ENCODE measurements at places on chromosomes 3 and 15. TPM values are rescaled to one million over a fixed set of nuclear protein-coding genes. Genes with fewer than 3 reads are reported as not detected.

DNA sequence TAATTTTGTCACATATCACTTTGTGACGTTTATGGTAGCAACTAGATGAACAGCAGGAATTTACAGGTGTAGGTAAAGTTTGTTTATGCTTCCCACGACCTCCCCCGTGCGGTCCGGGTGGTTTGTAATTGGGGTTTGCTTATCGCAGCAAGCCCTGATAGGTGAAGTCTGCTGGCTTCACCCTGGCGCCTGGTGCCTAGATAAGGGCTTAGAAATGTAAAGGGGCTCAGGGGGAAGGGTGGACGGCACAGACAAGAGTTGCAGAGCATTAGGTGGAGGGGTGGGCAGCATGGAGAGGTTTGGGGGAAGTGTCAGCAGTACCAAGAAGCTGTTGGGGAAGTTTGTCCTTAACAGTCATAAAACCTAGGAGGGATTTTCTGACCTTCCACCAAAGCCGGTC, 108.1 kb upstream of the RNF7 start:
- no peak for DNase-seq
- no peak overlapping the region for H3K4me3 ChIP-seq
- H3K27me3 ChIP-seq, result peaks cover 3% of the 10 kb centered on the region
- H3K27ac ChIP-seq, result no peak overlapping the region
- H3K36me3 ChIP-seq, result no peaks in the 10 kb centered on the region

DNA sequence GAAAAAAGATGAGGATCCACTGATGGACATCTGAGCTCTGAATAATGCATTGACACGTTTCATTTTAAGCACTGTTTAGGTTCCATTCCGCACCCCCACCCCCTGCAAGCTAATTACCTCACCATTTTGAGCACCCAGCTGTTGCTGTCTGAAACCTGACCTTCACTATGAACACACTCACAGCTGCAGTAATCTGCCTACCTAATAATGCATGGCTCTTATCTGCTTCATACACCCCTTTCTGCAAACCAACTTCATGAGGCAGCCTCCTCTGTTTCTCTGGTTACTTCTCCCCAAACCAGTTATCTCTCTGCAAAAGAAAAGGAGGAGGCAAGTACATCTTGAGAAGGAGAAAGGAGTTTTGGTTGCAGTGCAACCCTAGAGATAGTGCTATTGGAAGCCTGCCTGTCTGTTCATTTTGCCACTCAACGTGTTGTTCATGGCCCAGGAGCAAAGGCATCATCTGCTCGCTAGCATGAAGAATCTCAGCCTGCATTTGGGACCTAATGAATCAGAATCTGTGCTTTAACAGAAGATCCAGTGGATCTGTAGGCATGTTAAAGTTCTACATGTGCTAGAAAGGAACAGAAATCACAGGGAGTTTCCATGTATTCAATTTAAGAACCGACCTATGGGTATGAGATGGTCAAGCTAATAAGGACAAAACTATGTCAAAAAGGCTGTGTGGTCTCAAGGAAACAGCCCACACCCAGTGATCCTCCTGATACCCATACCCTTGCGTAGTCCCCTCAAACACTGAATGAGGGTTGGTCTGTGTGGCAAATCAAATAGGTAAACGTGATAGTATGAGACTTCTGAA, 87.2 kb downstream of the MB21D2 start:
- H3K4me1 ChIP-seq, result peaks cover 67% of the 10 kb centered on the region
- no peak for DNase-seq

- H3K4me3 ChIP-seq, result peak overlapping the region; percentile 53
- DNase-seq, result no peak
- no peak overlapping the region for H3K27ac ChIP-seq
- H3K27me3 ChIP-seq, result peaks cover 57% of the 10 kb centered on the region
- no peaks in the 10 kb centered on the region for H3K36me3 ChIP-seq
- H3K4me1 ChIP-seq, result peaks cover 10% of the 10 kb centered on the region
Measured at GRCh38 chr15:70266412-70267121, 168.8 kb upstream of the TLE3 start.

- H3K27me3 ChIP-seq, result peaks cover 2% of the 10 kb centered on the region
- DNase-seq, result no peak
- no peak overlapping the region for H3K4me3 ChIP-seq
- no peak overlapping the region for H3K27ac ChIP-seq
- no peaks in the 10 kb centered on the region for H3K4me1 ChIP-seq
Measured at GRCh38 chr3:58647381-58648141, 19.0 kb downstream of the FAM3D start.

DNA sequence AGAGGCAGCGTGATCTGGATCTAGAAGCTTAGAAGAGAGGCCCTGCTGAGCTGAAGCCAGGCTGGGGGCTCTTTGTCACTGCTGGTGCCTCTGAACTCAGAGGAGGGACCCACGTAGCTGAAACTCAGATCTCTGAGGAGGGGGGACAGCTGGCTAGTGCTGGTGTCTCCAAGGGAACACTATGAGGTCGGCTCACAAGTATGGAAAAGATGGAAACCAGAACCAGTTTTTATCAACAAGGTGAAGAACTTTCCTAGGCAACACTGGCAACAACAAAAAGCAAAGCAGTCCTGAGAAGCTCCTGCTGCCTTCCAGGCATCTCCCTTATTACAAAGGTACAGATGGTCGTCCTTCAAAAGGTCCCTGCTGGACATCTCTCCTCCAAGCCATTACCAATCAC, 27.0 kb upstream of the FSTL1 start:
- H3K4me3 ChIP-seq, result no peak overlapping the region
- H3K4me1 ChIP-seq, result no peaks in the 10 kb centered on the region
- no peak for DNase-seq
- H3K27ac ChIP-seq, result no peak overlapping the region
- H3K27me3 ChIP-seq, result peaks cover 3% of the 10 kb centered on the region

DNA sequence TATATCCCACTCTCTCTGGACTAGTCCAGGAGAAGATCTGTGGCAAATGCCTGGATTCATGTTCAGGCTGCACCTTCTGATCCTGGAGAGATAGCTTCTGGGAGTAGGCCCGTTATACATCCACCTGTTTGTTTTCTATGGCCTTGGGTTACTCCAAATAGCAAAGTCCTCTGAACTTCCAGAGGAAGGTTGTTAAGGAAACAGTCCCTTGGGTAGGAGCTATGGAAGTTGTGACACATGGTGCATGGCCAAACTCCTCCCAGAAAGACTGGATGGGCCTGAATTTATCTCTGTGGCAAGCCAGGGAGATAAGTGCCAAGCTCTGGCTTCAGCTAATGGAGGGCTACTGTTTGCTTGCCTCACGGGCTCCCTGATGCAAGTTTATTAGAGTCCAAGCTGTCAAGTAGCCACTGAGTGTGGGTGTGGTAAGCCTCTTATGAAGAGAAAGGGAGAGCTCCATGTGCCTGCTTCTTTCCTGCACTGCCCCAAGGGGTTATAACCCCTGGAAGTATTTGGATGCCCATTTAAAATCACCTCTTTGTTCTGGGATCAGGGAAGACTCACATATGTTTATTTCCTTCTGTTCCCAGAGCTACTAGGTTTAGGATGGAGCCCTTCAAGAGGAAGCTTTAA, 328.7 kb upstream of the ATP11B start:
- H3K4me1 ChIP-seq, result no peaks in the 10 kb centered on the region
- H3K27ac ChIP-seq, result no peak overlapping the region
- no peak overlapping the region for H3K4me3 ChIP-seq
- no peak for DNase-seq
- H3K36me3 ChIP-seq, result no peaks in the 10 kb centered on the region

- no peak overlapping the region for H3K4me3 ChIP-seq
- H3K36me3 ChIP-seq, result no peaks in the 10 kb centered on the region
- no peaks in the 10 kb centered on the region for H3K4me1 ChIP-seq
Measured at GRCh38 chr3:109903100-109903499, 565.8 kb upstream of the DPPA4 start.

GRCh38 chr15:23823508-23823907, 136.4 kb upstream of the NDN start:
- no peaks in the 10 kb centered on the region for H3K4me1 ChIP-seq
- no peak overlapping the region for H3K4me3 ChIP-seq
- H3K27ac ChIP-seq, result no peak overlapping the region
- H3K27me3 ChIP-seq, result no peaks in the 10 kb centered on the region

- no peak overlapping the region for H3K27ac ChIP-seq
- no peaks in the 10 kb centered on the region for H3K27me3 ChIP-seq
Measured at GRCh38 chr3:189813647-189814240, 182.6 kb downstream of the TP63 start.

DNA sequence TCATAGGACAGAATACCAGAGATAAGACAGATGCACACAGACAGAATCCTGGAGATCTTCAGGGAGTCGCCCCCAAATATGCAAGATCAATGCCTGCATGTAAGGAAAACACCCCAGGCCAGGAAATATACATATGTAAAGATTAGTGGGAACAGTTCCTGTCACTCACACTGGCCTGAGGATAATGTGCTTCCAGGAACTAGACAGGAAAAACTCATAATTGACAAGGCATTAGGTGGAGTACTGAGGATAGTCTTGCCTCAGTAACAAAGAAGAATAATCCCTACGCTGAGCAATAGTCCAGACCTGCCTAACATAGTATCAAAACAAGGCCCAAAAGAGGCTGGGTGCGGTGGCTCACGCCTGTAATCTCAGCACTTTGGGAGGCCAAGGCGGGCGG, 20.4 kb upstream of the B4GALT4 start:
- H3K4me1 ChIP-seq, result peaks cover 14% of the 10 kb centered on the region
- peaks cover 17% of the 10 kb centered on the region for H3K27me3 ChIP-seq
- H3K36me3 ChIP-seq, result no peaks in the 10 kb centered on the region
- H3K4me3 ChIP-seq, result no peak overlapping the region
- H3K27ac ChIP-seq, result no peak overlapping the region
- no peak for DNase-seq

- H3K4me1 ChIP-seq, result no peaks in the 10 kb centered on the region
- peaks cover 24% of the 10 kb centered on the region for H3K27me3 ChIP-seq
- peak within 1 kb of the TSS; percentile 62 for H3K4me3 ChIP-seq
- H3K36me3 ChIP-seq, result no peaks in the 10 kb centered on the region
Measured at GRCh38 chr3:33277193-33277882, at the start of gene FBXL2. Gene FBXL2, plus strand, starts transcription at chr3:33277442. Its CDS starts 71 bp downstream, at chr3:33277513.

GRCh38 chr3:141405025-141405424, 36.7 kb downstream of the ZBTB38 start:
- H3K4me1 ChIP-seq, result peaks cover 33% of the 10 kb centered on the region
- no peaks in the 10 kb centered on the region for H3K27me3 ChIP-seq
- no peak overlapping the region for H3K27ac ChIP-seq
- H3K36me3 ChIP-seq, result peaks cover 31% of the 10 kb centered on the region
- H3K4me3 ChIP-seq, result no peak overlapping the region

DNA sequence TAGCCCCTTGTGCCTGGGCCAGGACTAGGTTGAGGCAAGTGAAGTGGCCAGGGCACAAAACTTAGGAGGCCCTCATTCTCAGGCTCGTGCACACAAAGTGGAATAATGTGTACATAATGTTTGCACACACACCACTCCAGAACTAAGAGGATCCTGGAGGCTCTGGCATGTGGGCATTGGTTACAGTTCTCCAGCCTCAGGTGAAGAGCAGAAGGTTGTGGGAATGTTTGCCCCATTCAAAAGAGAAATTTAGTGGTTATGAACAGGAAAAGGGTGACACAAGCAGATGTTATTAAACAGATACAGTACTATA, 31.3 kb downstream of the ASB7 start:
- no peak overlapping the region for H3K4me3 ChIP-seq
- H3K36me3 ChIP-seq, result peaks cover 25% of the 10 kb centered on the region
- peaks cover 34% of the 10 kb centered on the region for H3K4me1 ChIP-seq

GRCh38 chr3:60081381-60082095, 1031.7 kb upstream of the CFAP20DC start:
- H3K27ac ChIP-seq, result peak overlapping the region; percentile 95
- peak overlapping the region; percentile 79 for H3K4me3 ChIP-seq
- H3K4me1 ChIP-seq, result peaks cover 87% of the 10 kb centered on the region
- H3K27me3 ChIP-seq, result no peaks in the 10 kb centered on the region
- peaks cover 26% of the 10 kb centered on the region for H3K36me3 ChIP-seq

DNA sequence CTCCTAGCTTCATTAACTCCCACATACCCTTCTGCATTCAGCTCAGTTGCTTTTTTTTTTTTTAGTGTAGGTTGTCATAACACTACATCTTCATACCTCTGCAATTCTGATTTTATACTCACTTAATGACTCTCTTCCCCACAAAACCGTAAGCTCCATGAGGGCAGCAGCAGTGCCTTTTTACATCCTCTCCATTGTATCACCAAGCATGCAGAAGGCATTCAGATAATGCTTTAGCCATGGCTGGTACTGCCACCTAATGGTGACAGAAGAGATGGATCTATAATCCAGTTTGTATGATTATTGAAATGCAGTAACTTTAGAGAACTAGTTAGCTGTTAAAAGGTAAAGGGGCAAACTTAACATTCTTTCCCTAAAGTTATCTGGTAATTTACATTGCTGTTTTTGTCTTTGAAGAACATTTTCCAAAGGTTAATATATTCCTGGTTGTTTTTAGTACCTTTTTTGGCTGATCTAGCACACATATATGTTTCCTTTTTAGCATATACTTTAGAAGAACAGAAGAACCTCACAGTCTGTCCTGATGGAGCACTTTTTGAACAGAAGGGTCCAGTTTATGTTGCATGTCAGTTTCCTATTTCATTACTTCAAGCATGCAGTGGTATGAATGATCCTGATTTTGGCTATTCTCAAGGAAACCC, 36.8 kb downstream of the ATP1B3 start:
- H3K27me3 ChIP-seq, result no peaks in the 10 kb centered on the region
- H3K36me3 ChIP-seq, result peaks cover 50% of the 10 kb centered on the region
- H3K27ac ChIP-seq, result no peak overlapping the region
- H3K4me1 ChIP-seq, result peaks cover 4% of the 10 kb centered on the region
- peak; percentile 26 for DNase-seq

KIF15 gene
- 25.5 TPM for total RNA-seq

TUSC7 gene
- not detected for total RNA-seq

GOLGA8T gene
- total RNA-seq, result not detected

CRABP1 gene
- total RNA-seq, result not detected

TRIP4 gene
- 17.5 TPM for total RNA-seq

GABRG3 gene
- not detected for total RNA-seq
